Stimulated activated CD8-positive, alpha-beta memory T cell treated with anti-CD3 and anti-CD28 coated beads, Interleukin-7, amount 100 ng/mL, for 1 hour (primary cell): ENCODE measurements at places on chromosomes 4 and X.

DNA sequence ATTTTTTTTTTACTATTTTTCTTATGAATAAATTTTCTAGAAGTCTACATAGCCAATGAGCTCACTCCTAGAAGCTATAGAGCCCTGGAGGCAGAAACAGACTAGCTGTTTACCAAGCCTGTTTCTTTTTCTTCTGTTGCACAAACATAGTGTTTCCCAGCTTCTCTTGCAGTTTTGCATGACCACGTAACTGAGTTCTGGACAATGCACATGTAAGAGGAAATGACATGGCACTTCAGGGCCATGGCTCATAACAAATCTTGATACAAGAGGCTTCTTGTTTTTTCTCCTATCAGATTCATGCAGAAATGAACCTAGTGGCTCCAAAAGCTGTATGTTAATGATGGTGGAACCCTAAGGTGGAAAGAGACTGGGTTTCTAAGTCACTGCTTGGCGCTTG, 127.4 kb downstream of the ZNF330 start:
- no peak for DNase-seq

DNA sequence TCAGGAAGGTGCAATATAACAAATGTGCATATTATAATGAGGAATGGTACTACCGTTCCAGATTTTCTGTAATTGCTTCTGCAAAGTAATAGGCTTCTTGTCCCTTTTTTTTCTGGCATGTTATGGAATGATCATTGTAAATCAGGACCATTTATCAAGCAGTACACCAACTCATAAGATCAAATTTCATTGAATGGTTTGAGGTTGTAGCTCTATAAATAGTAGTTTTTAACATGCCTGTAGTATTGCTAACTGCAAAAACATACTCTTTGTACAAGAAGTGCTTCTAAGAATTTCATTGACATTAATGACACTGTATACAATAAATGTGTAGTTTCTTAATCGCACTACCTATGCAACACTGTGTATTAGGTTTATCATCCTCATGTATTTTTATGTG, 12.6 kb downstream of the IBSP start:
- no peak for DNase-seq

- no peak for DNase-seq
Observed at GRCh38 chrX:107678957-107679740, 50.8 kb downstream of the PRPS1 start.

DNA sequence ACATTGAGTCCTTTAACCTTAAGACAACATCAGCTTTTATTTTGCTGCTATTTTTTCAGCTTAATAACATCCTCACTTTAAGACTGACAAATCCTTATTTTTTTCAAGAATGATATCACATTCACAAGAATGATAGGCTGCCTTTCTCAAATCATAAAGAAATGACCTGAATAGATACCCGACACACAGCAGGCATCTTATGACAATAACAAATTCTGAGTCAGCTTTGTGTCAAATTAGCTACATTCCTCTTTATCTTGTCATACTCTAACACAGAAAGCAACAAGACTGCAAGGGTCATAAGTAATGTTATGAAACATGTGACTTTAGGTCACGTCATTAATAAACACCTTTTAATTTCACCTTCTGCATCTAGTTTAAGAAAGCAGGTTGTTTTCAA, 2387.6 kb downstream of the PCDH7 start:
- no peak for DNase-seq

DNA sequence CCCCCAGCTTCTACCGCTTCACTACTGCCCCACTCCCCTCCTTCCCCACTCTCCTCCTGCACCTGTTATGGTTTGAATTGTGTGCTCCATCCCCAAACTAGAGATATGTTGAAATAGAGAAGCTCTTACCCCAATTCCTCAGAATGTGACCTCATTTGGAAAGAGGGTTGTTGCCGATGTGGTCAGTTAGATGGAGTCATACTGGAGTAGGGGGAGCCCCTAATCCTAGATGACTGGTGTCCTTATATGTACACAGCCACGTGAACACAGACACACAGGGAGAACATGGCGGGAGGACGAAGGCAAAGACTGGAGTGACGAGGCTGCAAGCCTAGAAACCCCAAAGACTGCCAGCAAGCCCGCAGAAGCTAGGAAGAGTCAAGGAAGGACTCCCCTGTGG, 84.3 kb downstream of the FHDC1 start:
- no peak for DNase-seq

- DNase-seq, result no peak
Observed at GRCh38 chrX:132774010-132774714, 184.3 kb downstream of the HS6ST2 start.

GRCh38 chrX:23901060-23901459, 6.7 kb downstream of the APOO start:
- DNase-seq, result no peak

DNA sequence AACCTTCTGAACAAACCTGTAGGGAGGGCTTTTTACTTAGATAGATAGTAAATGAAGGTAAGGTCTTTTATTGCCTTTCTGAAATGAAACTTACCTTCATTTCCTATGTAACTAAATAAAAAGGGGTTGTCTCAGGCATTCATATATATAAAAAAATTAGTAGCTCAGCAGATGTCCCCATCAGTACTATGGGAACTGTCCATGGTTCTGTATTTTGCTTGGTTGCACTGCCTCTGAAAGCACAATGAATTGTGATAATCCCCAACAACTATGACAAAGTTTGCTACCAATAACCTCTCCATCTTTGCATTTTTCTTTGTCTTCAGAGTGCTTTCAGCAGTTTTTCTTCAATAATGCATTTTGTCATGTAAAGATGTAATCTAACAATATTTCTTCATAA, 222.4 kb downstream of the SLIT2 start:
- DNase-seq, result no peak

DNA sequence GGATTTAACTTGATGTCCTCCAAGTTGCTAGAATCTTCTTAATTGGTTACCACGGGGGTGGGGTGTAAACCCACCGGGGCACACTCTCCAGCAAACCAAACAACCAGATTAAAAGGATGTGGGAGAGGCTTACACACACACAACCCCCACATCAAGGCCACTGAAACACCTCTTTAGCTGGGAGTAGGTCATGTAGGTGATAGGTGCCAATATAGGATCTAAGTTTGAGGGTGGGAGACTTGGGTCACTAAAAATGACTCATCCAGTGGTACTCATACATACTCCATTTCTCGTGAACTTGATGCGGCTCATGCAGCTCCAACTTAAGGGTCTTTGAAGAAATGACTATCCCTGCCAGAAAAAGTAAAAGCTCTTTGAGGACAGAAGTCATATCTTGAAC, 20.5 kb upstream of the CD40LG start:
- no peak for DNase-seq

- no peak for DNase-seq
Observed at GRCh38 chr4:174856926-174857800, 28.1 kb upstream of the GLRA3 start.

- no peak for DNase-seq
Observed at GRCh38 chr4:134862116-134862515, 660.5 kb upstream of the PABPC4L start.

DNA sequence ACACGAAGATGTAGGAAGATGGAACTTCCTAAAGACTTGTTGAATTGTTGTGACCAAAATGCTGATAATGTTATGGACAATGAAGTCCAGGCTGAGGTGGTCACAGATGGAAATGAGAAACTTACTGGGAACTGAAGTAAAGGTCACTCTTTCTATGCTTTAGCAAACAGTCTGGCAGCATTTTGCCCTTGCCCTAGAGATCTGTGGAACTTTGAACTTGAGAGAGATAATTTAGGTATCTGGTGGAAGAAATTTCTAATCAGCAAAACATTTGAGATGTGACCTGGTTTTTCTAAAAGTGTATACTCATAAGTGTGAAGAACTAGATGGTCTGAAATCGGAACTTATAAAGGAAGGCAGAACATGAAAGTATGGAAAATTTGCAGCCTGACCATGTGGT, 1785.9 kb downstream of the PCDH7 start:
- no peak for DNase-seq

GRCh38 chr4:79652738-79653137, 244.7 kb upstream of the GK2 start:
- no peak for DNase-seq

DNA sequence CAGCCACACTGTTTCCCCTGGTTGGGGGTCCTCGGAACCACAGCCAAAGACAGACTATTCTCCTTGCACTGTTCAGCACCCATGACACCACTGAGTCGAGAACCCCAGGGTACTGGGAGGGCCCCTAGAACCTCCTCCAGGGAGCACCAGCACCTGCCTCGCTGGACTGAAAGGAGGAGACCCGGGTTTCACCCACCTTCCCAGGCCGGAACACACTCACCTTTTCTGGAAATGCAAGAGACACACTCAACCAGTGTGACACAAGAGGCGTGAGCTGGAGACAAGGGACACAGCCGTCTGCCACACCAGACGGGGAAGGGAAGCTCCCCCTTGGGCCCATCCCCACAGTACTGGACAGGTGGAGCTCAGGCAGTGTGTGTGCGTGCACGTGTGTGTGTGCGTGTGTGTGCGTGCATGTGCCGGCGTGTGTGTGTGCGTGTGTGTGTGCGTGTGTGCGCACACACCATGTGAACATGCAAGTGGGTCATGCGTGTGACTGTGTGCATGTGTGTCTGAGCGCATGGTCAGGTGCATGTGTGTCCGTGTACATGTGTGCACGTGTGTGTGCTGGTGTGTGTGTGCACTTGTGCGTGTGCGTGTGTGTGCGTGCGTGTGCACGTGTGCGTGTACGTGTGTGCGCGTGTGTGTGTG, 128.8 kb upstream of the NKX1-1 start:
- no peak for DNase-seq

DNA sequence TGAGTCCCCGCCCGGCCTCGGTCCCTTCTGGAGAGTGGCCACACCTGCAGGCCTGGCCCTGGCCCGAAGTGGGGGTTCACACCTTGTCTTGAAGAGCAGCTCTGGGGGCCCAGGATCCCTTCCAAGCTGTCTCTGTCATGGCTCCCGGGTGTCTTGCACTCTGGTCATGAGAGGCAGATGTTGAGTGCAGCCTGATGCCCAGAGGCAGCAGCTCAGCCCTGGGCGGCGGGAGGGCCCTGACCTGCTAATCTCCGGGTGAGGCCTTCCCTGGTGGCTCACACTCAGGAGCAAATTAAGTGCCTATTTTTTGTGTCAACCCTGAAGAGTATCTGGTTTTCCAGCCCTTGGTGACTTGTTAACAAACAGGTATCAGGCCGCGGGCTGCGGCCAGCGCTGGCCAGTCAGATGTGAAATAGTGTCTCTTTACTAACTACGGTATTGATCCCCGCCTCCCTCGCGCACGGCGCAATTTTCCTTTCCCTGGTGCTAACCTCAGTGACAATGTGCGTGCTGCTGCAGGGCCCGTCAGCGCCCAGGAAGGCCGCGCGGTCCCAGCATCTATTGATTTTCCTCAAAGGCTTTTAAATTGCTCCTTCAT, 24.2 kb downstream of the NKX1-1 start:
- no peak for DNase-seq

GRCh38 chr4:89914609-89915550, 20.2 kb downstream of the MMRN1 start:
- no peak for DNase-seq

DNA sequence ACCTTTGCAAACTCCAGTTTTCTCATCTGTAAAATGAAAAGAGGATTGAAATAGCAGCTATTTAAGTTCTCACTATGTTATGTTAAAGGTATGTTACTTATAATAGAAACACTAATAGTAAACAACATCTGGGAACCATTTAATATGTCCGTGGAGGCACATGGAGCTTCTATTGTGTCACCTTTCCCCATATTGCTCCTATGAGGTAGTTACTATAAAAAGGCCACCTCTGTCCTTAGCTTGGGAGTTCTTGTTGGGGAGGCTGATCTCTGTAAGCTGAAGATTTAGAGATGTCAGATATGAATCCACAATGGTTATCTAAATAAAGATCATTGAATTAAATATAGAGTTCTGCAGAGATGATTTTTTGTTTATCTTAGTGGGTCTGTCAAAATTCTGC, 125.2 kb downstream of the FHIP1A start:
- DNase-seq, result no peak
